ENCODE measurements at places on chromosomes 3 and 15.

GRCh38 chr3:13711911-13712650, 163.2 kb downstream of the FBLN2 start:
- no peak for DNase-seq

GRCh38 chr3:175805825-175806224, 946.7 kb downstream of the NAALADL2 start:
- DNase-seq, result no peak

- no peak for DNase-seq
Observed at GRCh38 chr3:161475206-161475605, 21.4 kb upstream of the OTOL1 start.

- DNase-seq, result no peak
Observed at GRCh38 chr3:95775486-95776094, 1038.8 kb upstream of the EPHA6 start.

GRCh38 chr3:142628801-142629200, 32.6 kb downstream of the PLS1 start:
- peak; percentile 69 for DNase-seq

GRCh38 chr3:153628591-153628990, 466.6 kb downstream of the RAP2B start:
- no peak for DNase-seq

DNA sequence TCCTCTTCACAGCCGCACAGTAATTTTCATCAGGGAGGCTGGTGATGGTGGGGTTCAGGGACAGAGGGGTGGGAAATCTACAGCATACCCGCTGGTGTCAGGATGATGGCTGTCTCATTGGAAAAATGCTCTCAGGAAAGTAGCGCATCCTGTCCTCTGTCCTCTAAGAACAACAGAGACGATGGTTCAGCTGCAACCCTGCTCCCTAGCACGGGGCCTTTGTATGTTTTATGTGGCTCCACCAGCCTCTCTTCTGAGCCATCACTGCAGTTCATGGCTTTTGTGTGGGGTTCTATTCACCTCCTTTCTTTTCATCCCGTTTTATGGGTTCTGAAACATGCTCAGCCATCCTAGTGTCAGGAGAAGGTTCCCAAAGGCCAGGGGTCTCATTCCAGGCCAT, 68.9 kb downstream of the EPHB1 start:
- no peak for DNase-seq

- no peak for DNase-seq
Observed at GRCh38 chr15:50046867-50047266, 72.2 kb downstream of the ATP8B4 start.

DNA sequence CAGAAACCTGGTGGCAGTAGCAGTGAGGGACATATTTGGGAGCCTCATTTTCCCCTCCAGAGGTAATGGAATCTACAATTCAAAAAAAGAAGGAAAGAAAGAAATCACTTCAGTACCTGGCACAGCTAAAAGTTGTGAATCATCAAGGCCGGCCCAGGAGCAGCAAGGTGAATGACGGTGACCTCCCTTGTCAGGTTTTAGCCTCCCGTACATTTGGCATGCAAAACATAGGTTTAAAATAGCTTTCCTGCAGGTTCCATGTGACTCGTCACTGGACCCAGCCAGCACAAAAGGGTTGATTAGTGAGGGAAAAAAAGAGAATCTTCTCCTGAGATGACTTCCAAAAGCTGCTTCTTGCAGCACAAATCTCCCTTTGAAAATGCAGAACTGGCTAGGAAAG, 394.2 kb downstream of the LSAMP start:
- no peak for DNase-seq

DNA sequence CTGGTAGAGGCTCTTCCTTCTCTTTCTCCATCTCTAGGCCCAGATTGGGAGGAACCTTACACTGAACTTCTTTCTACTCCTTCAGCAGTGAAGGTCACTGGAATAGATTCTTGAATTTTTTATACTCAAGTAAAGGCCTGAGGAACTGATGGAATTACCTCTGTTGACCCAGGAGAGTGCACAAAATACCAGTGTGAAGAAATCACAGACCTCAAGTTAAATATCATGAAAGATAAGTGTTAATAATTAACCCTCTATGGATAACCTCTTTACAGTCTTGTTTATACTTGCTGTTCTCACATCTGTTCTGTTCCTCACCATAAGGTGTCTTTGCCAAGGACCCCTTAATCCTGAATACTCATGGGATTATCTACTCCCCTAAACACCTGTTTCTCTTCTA, 244.4 kb upstream of the STAC start:
- no peak for DNase-seq

DNA sequence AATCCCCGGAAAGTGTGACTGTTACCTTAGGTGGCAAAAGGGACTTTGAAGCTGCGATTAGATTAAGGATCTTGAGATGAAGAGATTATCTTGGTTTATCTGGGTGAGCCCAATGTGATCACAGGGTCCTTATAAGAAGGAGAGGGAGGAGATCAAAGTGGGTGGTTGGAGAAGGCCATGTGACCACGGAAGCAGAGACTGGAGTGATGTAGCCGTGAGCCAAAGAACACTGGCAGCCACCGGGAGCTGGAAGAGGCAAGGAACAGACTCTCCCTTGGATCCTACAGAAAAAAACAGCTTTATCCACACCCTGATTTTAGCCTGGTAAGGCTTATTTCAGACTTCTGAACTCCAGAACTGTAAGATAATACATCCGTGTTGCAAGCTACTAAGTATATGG, 29.9 kb downstream of the CRABP1 start:
- no peak for DNase-seq

DNA sequence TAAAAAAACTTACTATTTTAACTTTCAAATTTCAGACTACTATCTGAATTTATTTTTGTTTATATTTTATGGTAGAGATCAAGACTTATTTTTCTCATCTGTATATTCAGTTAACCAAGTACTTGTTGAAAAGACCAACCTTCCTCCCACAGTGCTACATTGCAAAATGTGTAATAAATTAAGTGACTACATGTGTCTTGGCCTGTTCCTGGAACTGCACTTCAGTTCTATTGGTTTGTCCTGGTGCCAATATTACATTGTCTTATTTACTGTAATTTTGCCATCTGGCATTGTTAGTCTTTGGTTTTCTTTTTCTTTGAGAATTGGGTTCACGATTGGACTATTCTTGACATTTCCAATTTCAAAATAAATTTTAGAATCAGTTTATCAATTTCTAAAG, 138.4 kb upstream of the KCNMB2 start:
- DNase-seq, result peak; percentile 32

DNA sequence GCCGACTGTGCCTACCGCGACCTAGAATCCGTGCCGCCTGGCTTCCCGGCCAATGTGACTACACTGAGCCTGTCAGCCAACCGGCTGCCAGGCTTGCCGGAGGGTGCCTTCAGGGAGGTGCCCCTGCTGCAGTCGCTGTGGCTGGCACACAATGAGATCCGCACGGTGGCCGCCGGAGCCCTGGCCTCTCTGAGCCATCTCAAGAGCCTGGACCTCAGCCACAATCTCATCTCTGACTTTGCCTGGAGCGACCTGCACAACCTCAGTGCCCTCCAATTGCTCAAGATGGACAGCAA, 1.4 kb downstream of the ISLR start:
- DNase-seq, result no peak

GRCh38 chr15:90918034-90918788, 14.1 kb downstream of the HDDC3 start:
- DNase-seq, result no peak

DNA sequence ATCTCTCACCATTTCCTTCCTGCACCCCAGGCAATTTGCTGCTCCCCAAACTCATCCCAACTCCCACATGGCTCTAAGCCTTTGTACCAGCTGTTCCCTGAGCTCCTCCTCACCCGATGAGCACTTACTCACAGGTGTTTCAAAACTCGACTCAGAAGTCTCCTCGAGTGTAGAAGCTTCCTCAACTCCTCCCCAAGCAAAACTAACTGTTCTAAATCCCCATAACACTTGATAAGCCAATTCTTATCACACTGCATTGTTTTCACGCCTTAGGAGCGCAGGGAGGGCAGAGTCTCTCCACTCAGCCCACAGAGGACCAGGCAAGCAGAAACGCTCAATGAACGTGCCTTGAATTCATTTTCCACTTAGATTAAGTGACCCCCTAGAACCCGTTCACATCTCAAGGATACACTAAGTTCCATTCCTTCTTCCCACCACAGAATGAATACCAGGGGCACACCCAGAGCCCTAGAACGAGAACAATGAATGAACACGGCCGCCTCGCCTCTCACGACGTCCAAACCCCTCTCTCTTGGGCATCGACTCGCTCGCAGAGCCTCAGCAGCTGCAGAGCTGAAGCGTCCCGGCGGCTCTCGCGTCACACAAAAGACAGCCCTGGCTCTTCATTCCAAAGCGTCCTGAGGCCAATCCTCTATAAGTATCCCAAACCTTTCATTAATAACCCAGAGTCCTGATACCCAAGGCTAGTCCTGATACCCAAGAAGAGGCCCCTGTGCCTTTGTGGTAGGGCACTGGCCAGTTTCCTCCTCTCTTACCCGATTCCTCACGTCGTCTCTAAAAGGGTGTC, 1.1 kb downstream of the RAF1 start:
- DNase-seq, result peak; percentile 35

GRCh38 chr15:88865498-88866099, 29.7 kb downstream of the HAPLN3 start:
- no peak for DNase-seq

DNA sequence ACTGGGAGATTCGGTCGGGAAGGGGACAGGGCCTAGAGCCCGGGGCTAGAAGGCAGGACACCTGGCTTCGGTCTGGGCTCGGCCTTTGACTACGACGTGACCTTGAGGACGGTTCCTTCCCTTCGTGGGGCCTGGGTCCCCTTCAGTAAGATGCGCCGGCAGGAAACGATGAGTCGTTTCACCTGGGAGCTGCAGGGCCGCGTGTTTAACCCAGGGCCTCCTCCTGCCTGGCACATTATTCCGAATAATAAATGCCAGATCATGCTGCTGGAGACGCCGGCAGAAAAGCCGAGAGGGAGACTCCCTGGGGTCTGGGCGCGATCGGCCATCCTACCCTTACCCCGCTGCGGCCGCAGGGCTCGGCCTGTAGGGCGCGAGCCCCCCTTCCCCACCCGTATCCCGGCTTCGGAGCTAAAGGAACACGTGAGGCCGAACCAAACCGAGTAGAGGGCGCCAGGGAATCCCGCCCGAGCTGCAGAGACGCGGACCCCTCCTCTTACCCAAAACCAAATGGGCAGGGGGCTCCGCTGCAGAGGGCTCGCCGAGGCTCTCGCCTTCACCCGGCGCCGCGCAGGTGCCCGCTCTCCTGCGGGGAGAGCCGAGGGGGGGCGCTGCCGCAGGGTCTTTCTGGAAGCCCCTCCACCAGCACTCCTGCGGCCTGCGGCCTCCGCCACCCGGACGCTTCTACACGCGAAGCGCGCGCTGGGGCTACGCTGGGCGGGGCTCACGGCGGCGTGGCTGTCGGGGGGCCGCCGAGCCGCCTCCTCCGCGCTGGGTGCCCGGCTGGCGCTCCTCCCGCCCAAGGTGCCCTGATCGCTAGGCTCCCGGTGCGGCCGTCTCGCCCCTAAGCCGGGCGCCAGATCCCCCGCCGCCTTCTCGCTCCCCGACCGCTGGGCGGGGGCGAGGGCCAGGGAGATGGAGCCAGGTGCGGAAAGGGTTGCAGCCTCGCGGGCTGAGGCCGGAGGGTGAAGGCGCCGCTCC, at the start of gene BDH1:
TSS of gene BDH1 (minus strand) at position 688 of the 981 bp plus-strand sequence. CDS start 9,525 bp downstream, outside the sequence.
- DNase-seq, result peak; percentile 32

DNA sequence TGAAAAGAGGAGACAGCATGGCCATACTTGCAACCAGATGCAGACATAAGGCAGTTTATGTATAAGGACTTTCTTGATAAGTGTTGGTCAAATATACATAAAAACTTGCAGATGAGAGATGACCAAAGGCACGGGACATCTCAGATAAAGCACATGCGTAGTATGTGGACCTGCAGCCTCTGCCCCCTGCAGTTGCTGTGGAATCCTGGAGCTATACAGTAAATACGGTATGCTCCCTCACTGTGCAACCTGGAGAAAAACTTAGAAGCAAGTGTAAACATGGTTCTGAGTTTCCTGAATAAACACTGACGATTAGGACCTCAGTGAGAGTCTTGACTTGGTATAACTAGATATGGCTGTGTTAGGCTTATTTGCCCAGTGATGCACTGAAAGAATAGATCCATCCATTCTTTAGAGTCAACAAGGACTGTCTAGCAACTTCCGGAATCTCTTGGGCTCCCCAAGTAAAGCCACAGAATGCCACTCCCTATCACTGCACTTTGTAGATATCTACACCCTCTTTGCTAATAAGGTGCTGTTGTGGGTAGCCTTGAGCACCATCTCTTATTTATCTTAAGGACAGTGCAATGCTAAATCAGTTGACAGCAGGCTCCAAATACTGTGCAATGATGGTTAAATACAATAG, 40.2 kb downstream of the GJD2 start:
- no peak for DNase-seq
